ENCODE measurements at places on chromosomes 3 and 15.

GRCh38 chr3:52886049-52886730 lies 11.2 kb downstream of the STIMATE start:
- no peak for DNase-seq

DNA sequence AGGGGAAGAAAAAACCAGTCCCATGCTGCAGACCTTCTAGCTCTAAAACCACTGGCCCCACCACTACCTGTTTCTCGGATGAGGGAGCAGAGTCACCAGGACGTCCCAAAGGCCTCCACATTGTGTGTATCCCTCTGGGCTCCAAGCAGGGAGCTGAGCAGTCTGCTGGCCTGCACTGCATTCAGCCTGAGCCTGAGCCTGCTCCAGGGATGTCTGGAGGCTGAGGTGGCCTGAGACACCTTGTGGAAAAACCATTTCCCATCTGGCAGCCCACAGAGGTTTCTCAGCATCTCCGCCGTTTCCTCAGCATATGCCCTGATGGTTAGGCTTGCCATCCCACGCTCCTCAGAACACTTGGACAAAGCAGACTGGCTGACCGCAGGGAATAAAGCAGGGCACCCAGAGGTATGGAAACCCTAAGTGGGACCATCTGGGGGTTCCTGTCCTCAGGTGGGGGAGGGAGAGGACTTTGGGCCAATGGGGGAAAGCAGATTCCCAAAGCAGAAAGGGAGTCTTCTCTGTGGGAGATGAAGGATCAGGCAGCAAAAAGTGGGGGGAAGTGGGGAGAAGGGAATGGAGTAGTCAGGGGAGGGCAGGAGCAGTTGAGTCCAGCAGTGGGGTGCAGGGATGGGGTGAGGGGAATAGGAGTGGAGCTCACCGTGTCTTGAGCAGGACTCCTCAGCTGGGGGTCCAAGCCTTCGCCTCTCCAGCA lies at the start of gene CILP:
Gene CILP (minus strand): TSS at position 704 of the 712 bp plus-strand sequence. CDS start 1,718 bp downstream, outside the sequence.
- no peak for DNase-seq

- DNase-seq: no peak
These were observed 65.4 kb upstream of the PFN2 start for GRCh38 chr3:150035910-150036612.

DNA sequence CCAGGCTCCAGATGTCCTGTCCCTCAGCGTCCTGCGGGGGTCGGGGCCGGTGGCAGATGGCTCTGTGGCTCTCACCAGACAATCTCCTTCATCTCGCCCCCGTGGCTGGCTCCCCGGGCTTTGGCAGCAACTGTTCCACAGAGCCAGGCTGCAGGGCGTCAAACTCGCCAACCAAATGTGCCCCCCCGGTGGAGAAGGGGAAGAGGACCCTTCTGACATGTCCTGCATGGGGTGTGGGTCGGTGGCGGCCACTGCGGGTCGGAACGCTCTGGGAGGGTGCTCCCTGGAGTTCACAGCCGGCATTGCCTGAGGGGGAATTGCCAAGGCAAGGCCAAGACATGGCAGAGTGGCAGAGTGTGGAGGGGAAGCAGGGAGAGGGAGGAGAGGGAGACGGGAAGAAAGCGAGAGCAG lies 36.0 kb downstream of the BDH1 start:
- no peak for DNase-seq

GRCh38 chr3:125479091-125479490 lies 40.9 kb downstream of the SNX4 start:
- DNase-seq: no peak

DNA sequence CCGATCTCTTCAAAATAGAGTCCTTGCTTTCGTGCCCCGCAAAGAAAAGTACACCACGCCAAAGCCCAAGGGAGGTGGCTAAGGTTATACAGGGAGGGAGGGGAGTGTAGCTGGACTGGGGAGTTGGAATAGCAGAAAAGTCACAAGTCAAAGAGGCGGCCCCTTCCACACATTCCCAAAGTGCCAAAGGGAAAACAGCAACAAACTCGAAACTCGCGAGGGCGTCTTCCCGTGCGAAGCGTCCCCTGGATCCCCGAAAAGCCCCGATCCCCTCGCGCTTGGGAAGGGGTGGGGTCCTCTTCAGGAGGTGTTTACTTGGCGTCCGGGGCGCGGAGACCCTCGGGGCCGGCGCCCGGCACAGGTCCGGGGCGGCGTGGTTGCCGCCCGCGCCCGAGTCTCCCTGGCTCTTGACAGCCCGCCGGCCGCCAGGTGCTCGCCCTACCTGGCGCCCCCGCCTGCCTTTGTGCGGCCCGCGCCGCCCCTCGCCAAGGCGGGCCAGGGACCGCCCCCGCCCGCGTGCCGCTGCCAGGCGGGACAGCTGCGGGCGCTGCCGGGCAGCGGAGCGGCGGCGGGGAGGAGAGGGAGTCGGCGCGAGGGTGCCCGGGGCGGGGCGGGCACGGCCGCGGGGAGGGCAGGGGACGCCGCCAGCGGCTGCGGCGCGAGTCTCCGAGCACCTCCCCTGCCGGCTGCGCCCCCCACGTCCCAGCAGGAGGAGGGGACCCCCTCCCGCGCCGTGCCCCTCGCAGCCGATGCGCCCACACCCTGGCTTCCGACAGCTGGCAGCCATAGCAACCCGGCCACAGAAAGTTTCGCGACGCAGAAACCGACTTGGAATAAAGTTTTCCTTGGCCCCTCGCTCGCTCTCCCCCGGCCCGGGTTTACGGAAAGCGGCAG lies 966 bp downstream of the MYO1E start:
- peak; percentile 84 for DNase-seq

GRCh38 chr3:42572278-42572677 lies 9.5 kb downstream of the SEC22C start:
- DNase-seq: peak; percentile 45

- no peak for DNase-seq
These were observed 149.9 kb downstream of the LPP start for GRCh38 chr3:188303823-188304222.

DNA sequence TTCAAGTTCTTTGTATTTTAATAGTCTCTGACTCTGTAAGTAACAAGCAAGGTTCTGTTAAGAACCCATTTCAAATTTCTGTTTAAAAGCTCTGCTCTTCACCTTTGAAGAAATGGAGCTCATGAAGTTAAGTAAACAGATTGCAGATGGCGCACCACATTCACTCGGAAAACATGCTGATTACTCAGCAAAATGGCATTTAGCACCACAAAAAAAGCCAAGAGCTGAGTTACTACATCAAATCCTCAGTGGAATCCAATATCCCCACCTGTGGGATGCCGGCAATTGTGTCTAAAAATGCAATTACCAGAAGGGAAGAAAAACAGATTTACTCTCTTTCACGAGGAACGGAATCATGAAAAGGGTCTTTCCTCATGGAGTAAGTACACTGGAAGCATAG lies 758.0 kb downstream of the NTRK3 start:
- no peak for DNase-seq

- no peak for DNase-seq
These were observed 250.7 kb upstream of the ROBO2 start for GRCh38 chr3:76789237-76789636.

- DNase-seq: no peak
These were observed 8.6 kb downstream of the ALS2CL start for GRCh38 chr3:46684891-46685290.

DNA sequence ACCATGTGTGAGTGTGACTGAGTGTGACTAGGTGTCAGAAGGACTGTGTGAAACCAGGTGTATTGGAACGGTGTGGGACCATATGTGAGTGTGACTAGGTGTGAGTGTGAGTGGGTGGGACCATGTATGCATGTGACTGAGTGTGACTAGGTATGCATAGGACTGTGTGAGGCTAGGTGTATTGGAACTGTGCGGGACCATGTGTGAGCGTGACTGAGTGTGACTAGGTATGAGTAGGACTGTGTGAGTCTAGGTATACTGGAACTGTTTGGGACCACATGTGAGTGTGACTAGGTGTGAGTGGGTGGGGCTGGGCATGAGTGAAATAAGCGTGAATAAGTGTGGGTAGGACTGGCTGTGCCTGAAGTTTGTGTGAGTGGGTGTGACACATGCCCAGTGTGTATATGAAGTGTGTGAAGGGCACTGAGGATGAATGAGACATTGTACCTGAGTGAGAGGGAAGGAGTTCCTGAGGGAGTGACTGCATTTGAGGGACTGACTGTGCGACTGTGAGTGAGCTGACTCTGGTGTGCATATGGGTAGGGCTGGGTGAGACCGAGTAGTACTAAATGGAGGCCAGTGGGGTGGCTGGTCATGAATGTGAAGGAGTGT lies 247.0 kb upstream of the CCDC54 start:
- DNase-seq: no peak

- peak; percentile 33 for DNase-seq
These were observed 486.8 kb upstream of the THBS1 start for GRCh38 chr15:39094116-39094515.

- DNase-seq: peak; percentile 82
These were observed 508 bp upstream of the SMAD6 start for GRCh38 chr15:66701422-66702034.

DNA sequence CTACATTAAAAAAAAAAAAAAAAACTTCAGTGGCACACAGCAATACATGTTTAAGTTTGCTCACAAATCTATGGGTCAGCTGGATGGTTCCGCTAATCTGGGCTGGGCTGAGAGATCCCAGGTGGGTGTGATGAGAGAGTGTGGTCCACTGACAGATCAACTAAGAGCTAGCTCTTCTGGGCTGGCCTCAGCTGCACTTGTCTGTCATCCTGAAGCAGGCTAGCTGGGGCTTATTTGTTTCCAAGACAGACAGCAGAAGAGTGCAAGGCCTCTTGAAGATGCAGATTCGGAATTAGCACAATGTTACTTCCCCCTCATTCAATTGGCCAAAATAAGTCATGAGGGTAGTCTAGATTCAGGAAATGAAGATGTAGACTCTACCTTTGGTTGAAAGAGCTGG lies 56.5 kb downstream of the SIDT1 start:
- no peak for DNase-seq

DNA sequence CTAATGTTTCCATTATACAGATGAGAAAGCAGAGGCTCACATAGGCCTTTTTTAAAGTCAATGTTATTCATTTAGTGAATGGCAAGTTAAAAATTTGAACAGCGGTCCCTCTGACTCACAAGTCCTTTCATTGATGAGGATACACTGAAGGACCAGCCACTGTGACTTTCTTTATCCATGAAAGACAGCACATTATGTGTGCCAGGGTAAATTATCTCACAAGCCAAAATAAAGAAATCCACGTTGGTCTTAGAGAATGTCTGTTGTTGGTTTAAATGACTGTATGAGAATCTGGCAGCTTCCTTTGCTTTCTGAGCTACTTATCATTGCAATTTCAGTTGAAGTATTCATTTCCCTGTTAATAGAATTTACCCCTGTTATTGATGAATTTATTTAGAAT lies 485.1 kb downstream of the TBL1XR1 start:
- no peak for DNase-seq

GRCh38 chr15:81054236-81054635 lies 53.5 kb downstream of the TLNRD1 start:
- peak; percentile 17 for DNase-seq

DNA sequence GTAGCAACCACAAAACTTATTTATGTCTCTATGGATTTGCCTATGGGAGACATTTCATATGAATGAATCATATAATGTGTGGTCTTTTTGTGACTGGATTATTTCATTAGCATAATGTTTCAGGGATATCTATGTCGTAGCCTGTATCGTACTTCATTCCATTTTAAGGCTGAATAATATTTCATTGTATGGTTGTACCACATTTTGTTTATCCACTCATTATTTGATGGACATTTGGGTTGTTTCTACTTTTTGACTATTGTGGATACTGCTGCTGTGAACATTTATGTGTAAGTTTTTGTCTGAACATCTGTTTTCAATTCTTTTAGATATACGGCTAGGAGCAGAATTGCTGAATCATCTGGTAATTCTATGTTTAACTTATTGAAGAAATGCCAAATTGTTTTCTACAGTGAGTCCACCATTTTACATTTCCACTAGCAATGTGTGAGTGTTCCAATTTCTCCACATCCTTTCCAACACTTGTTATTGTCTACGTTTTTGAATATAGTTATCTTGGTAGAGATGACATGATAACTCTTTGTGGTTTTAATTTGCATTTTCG lies 134.4 kb upstream of the DAZL start:
- no peak for DNase-seq

- no peak for DNase-seq
These were observed 18.6 kb downstream of the POMGNT2 start for GRCh38 chr3:43087249-43087776.

GRCh38 chr15:62153228-62153627 lies 11.9 kb downstream of the C2CD4B start:
- DNase-seq: no peak

DNA sequence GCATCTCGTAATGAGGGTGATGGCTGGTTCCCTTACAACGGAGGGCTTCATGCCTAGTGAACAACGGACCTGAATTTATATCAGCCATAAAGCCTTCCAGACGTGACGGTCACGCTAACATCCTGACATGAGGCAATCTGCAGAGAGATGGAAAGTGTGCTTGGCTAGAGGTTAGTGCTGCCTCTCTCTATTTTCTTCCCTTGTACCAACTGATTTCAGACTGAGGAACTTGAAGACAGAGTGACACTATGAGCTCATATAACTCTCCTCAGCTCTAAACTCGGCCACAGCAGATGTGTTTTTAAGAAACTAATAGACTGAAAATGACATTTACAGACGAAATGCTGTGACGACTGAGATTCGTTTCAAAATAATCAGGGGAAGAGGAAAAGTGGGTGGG lies 122.4 kb downstream of the XXYLT1 start:
- DNase-seq: no peak

DNA sequence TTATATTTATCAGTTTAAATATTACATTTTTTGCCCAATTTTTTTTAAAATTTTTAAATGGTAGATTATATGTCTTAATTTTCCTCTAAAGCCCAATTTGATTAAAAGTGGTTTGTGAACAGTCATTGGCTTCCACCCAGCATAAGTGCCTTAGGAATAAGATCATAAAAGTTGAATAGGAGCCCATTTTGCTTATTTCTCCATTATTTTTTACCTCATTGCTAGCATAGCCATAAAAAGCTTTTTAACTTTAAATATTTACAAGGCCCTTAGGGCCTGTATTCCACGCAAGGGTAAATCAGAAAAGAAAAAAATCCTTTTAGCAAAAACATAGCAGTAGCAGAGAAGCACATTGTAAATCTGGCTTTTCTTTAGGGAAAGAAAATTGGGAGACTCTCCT lies 9.0 kb downstream of the TTC14 start:
- no peak for DNase-seq

GRCh38 chr15:80152896-80153876 lies at the start of gene FAH:
FAH (plus strand) TSS chr15:80152999; CDS start chr15:80153055, 56 bp downstream.
- DNase-seq: peak; percentile 47

DNA sequence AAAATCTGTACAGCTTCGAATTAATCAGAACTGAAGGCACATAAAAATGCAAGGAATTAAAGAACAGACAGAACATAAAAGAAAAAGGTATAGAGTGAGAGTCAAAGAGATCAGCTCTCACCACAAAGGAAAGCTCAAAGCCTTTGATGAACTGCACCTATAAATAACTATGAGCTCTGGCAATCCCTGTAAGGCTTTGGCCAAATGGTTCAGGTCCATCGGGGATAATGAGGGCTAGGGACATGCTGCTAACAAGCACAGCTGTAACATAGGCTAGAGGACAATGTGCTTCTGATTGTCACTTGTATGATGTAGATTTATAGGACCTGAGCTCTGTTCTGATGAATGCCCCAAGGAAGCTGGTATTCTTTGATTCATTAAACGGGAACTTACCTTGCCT lies 113.9 kb upstream of the MRPL3 start:
- DNase-seq: no peak

GRCh38 chr3:87413814-87414213 lies 137.4 kb upstream of the POU1F1 start:
- DNase-seq: peak; percentile 39

- no peak for DNase-seq
These were observed 33.8 kb upstream of the GYG1 start for GRCh38 chr3:148957586-148957985.

GRCh38 chr3:36649125-36649524 lies 115.2 kb downstream of the DCLK3 start:
- DNase-seq: no peak
